ENCODE measurements at places on chromosomes 3 and 15. TPM values are rescaled to one million over a fixed set of nuclear protein-coding genes. Genes with fewer than 3 reads are reported as not detected.
A peak's percentile ranks its signal among the peaks of the same experiment; 100 is the strongest.

- no peaks in the 10 kb centered on the region for H3K36me3 ChIP-seq
- no peak for DNase-seq
- no peak overlapping the region for H3K27ac ChIP-seq
These were observed 483.1 kb downstream of the NAALADL2 start for GRCh38 chr3:175342196-175342595.

- H3K27me3 ChIP-seq, result peaks cover 2% of the 10 kb centered on the region
- peaks cover 5% of the 10 kb centered on the region for H3K4me1 ChIP-seq
- H3K36me3 ChIP-seq, result no peaks in the 10 kb centered on the region
- peak; percentile 54 for DNase-seq
These were observed 195.3 kb upstream of the LYSMD4 start for GRCh38 chr15:99928429-99928981.

Gene SYNPR
- total RNA-seq, result not detected

GRCh38 chr15:47460795-47461573 is 256.3 kb upstream of the SEMA6D start:
- no peak overlapping the region for H3K4me3 ChIP-seq
- no peaks in the 10 kb centered on the region for H3K36me3 ChIP-seq
- H3K4me1 ChIP-seq, result peaks cover 30% of the 10 kb centered on the region
- peak; percentile 35 for DNase-seq
- peak overlapping the region; percentile 9 for H3K27ac ChIP-seq
- H3K27me3 ChIP-seq, result no peaks in the 10 kb centered on the region

DNA sequence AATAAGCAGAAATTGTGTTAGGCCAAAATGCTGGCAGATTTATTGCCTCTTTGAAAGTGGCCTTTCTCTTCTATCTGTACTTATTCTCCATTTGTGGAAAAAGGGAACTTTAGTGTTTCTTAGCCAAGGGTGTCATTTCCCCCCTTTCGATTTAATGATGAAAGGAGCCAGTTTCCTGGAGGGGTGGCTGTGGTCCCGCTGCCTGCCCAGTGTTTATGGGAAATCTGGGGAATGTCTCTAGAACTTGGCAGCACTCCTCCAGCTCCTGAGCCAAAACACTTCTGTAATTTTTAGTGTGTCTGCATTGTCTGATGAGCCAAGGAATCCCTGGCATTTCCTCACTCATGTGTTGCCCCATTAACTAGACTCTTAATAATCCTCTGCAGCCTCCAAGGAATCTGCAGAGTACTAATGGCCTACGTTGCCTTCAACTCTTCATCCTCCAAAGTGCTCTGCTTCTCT is 448.8 kb downstream of the GRM7 start:
- peak overlapping the region; percentile 96 for H3K27ac ChIP-seq
- H3K36me3 ChIP-seq, result no peaks in the 10 kb centered on the region
- no peak overlapping the region for H3K4me3 ChIP-seq
- no peaks in the 10 kb centered on the region for H3K27me3 ChIP-seq

DNA sequence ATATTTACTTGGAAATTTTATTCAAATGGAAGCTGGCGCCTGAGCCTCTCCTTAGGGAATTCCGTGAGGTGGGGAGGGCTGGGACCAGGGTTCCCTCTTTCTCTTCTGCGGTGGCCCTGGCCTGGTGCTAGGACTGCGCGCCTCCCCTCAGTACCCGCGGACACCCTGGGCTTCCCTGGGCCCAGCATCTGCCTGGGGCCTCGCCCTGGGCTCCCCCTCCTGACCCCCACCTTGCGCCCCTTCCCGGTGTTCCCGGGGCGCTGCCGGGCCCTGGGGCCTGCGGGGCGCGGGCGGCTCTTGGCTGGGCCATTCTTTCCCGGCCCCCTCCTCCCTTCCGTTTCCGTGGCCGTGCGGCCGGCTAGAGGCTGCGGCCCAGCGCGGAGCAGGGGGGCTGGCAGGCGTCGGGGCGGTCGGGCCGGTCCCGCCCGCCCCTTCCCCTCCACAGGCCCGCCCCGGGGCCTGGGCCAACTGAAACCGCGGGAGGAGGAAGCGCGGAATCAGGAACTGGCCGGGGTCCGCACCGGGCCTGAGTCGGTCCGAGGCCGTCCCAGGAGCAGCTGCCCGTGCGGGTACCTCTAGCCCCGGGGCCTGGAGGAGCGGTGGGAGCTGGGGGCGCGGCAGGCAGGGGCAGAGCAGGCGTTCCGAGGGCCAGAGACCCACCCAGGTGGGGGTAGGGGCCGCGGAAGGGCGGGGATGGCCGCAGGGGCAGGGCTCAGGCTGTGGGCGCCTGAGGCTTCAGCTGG is at the start of gene FES:
Gene FES (plus strand): TSS at position 529 of the 743 bp plus-strand sequence. CDS start 542 bp downstream, outside the sequence.
- no peaks in the 10 kb centered on the region for H3K27me3 ChIP-seq
- peak within 1 kb of the TSS; percentile 85 for H3K27ac ChIP-seq
- peaks cover 24% of the 10 kb centered on the region for H3K4me1 ChIP-seq
- peak; percentile 76 for DNase-seq
- peak within 1 kb of the TSS; percentile 46 for H3K4me3 ChIP-seq

Gene ARGFX
- total RNA-seq, result not detected

Gene PPIB
- 818 TPM for total RNA-seq

Gene STRA6
- total RNA-seq, result not detected

DNA sequence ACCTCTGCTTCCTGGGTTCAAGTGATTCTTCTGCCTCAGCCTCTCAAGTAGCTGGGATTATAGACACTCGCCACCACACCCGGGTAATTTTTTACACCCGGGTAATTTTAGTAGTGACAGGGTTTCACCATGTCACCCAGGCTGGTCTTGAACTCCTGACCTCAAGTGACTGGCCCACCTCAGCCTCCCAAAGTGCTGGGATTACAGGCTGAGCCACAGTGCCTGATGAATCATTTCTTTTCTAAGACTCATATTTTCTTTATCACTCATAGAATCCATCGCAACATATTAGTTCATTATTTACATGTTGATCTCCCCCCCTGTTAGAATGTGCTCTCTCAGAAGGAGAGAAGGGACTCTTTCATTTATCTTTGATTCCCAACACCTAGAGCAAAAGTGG is 109.5 kb upstream of the PTPRG start:
- H3K27ac ChIP-seq, result no peak overlapping the region
- H3K4me1 ChIP-seq, result no peaks in the 10 kb centered on the region
- no peak overlapping the region for H3K4me3 ChIP-seq
- H3K27me3 ChIP-seq, result no peaks in the 10 kb centered on the region
- H3K36me3 ChIP-seq, result no peaks in the 10 kb centered on the region

- H3K27ac ChIP-seq, result no peak overlapping the region
- no peak for DNase-seq
- H3K4me1 ChIP-seq, result no peaks in the 10 kb centered on the region
- no peaks in the 10 kb centered on the region for H3K36me3 ChIP-seq
- no peaks in the 10 kb centered on the region for H3K27me3 ChIP-seq
These were observed 62.7 kb upstream of the SLCO3A1 start for GRCh38 chr15:91790836-91791235.

Gene GPR62
- 0.15 TPM for total RNA-seq

DNA sequence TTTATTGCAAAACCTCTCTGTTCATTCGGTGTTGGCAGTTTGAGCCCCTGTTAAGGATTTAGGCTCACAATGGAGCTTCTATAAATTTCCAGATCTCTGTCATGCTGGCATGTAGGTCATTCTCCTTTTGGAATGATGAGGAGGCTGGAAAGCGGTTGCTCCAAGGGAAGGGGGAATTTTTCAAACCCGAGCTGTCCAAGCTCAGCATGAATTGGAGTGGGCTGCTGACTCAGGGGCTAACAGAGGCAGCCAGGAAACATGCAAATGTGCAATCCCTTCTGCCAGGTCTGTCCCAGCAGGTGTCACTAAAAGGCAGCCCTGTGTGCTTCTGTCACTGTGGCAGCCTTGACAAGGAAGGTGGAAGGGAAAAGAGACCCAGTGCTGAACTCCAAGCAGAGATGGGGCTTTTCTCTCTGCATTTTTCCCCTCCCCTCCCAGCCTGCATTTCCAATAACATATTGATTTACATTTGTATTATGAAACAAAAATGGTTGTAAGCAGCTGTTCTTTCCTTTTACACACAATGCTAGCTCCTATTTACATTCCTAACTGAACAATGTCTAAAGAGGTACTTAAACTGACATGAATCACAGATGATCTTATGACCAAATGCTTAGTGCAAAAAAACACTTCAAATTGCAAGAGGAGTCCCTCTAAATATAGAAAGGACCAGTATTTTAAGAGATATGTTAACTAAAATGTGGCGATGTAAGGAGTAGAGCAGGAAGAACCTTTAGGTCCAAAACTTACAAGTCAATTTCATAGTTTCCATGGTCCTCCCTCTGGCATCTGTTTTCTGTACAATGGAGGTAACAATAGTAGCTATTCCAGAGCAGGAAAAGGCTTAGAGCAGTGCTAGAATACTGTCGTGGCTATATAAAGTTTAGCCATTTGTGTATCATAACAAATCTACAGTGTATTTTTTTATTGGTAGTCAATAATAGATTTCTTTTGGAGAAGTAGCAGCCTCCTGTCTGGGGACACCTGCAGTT is 84.5 kb upstream of the ATP10A start:
- H3K27ac ChIP-seq, result no peak overlapping the region
- H3K36me3 ChIP-seq, result no peaks in the 10 kb centered on the region
- no peaks in the 10 kb centered on the region for H3K4me1 ChIP-seq
- no peak for DNase-seq

DNA sequence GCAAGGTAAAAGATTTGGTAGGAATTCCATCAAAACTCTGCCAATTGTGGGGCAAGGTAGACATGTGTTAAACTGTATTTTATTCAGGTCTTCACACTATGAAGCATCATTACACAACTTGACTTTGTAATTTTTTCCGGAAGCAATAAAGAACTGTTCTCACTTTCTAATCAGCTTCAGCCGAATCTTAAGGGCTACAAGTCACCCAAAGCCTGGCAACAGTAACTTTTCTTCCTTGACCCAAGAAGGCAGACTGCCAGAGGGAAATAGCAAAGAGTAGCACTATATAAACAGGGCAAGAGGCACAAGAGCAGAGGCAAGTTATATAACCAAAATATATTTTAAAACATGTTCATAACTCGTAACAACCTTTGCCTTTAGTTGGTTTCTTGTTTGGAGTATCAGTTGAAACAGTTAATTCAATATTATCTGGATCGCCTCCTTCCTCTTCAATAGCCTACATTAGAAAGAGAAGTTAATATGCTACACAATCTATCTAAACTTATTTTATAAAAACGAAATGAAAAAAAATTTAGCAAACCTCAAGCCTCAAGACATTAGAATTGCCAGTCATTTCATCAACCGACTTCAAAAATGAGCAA is 1.4 kb downstream of the SLTM start:
- H3K36me3 ChIP-seq, result no peaks in the 10 kb centered on the region
- peak overlapping the region; percentile 97 for H3K4me3 ChIP-seq
- peak; percentile 65 for DNase-seq
- peak overlapping the region; percentile 93 for H3K27ac ChIP-seq

All from endothelial cell of umbilical vein (primary cell).